ENCODE measurements at places on chromosomes 16 and 17.

DNA sequence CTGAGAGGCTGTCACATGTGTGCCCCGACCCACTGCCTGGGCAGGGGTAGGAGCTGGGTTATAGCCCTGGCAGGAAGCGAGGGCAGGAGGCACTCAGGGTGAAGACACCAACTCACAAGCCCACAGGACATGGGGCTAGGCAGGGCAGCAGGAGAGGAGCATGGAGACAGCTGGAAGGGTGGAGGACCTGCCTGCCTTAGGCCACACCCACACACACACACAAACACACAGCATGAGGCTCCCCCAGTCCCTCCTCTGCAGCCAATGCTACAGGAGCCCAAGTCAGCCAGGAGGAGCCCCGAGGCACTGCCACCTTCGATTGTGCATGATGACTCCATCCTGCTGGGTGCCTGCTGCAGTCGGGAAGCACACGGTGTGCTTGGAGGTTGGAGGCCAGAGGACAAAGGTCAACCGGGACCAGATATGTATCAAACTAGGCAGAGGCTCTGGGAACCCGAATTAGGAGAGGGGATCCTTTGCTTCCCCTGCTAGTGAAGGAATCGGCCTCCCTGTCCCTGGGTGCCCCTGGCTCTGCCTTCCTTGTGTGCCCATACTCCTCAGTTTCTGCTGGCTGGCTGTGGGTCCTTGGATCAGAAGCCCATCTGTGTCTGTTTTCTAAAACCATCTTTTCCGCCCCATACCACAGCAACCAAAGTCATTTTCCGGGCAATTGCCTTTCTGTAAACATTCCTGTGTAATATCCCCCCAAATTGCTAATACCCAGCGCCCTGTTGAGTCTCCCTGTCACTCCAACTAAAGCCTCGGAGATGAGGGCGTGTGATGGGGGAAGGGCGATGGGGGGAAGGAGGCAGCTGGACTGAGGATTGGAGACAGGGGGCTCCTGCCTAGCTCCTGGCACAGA is 20.5 kb downstream of the SRCIN1 start:
- DNase-seq, result no peak

- DNase-seq, result no peak
Measured at GRCh38 chr17:5694551-5694950, 110.2 kb upstream of the NLRP1 start.

DNA sequence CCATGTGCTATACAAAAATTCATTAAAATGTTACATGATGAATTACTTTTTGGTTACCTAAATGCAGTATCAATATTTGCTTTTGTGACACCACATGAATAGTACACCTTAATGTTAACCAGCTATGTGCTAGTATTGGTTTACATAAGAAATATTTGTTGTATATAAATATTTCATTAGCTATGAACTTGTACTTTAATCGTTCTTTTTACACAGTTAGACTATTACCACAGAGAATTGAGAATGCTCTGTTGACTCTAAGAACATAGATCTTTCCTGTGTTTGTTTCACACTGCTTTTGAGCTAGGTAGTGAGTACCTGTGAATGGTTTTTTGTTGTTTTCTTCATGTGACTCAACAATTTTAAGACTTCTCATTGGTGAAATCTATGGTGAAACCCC is 93.4 kb downstream of the KANSL1 start:
- no peak for DNase-seq

DNA sequence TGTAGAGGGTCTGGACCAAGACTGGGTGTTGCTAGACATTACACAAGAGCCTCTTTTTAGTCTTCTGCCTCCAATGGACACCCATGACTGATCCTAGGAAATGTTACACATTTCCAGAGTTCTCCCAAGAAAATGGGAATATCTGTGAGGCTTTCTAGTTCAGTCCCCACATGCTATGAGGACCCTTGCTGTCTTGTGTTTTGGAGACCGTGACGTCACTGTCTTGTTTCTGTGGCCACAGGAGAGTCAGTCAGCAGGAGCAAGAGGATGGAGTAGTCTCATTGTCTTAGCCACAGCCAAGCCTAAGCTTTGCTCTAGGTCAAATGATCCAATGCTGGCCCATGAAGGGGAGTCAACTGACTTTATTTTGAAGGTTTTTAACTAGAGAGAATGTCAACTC is 820.1 kb upstream of the RBFOX1 start:
- DNase-seq, result no peak

DNA sequence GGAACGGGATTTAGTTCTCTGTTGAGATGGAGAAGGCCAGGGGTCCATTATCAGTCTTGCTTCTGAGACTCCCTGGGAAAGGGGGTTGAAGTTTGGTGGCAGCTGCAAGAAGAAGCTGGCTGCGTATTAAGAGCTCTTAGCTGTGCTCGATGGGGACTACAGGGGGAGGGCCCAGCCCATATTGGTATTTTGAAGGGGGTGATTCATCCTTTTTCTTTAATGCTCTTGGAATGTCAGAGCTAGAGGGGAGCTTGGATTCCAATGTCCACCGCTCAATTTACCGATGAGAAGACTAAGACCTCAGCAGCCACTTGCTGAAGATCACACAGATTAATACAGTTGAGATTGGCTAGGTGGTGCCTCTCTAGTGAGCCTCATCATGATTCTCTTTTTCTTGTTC is 5.0 kb downstream of the NOG start:
- no peak for DNase-seq

- no peak for DNase-seq
Measured at GRCh38 chr16:47895146-47895545, 260.6 kb downstream of the ABCC12 start.

GRCh38 chr17:64492481-64493109 is 4.3 kb downstream of the POLG2 start:
- peak; percentile 79 for DNase-seq

DNA sequence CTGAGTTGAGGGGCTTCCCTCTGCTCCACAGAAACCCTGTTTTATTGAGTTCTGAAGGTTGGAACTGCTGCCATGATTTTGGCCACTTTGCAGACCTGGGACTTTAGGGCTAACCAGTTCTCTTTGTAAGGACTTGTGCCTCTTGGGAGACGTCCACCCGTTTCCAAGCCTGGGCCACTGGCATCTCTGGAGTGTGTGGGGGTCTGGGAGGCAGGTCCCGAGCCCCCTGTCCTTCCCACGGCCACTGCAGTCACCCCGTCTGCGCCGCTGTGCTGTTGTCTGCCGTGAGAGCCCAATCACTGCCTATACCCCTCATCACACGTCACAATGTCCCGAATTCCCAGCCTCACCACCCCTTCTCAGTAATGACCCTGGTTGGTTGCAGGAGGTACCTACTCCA is 26.0 kb downstream of the STH start:
- DNase-seq, result no peak

GRCh38 chr17:78355045-78355641 is 4.7 kb downstream of the SOCS3 start:
- DNase-seq, result peak; percentile 73

- no peak for DNase-seq
Measured at GRCh38 chr16:5479926-5480325, 382.3 kb upstream of the EEF2KMT start.

DNA sequence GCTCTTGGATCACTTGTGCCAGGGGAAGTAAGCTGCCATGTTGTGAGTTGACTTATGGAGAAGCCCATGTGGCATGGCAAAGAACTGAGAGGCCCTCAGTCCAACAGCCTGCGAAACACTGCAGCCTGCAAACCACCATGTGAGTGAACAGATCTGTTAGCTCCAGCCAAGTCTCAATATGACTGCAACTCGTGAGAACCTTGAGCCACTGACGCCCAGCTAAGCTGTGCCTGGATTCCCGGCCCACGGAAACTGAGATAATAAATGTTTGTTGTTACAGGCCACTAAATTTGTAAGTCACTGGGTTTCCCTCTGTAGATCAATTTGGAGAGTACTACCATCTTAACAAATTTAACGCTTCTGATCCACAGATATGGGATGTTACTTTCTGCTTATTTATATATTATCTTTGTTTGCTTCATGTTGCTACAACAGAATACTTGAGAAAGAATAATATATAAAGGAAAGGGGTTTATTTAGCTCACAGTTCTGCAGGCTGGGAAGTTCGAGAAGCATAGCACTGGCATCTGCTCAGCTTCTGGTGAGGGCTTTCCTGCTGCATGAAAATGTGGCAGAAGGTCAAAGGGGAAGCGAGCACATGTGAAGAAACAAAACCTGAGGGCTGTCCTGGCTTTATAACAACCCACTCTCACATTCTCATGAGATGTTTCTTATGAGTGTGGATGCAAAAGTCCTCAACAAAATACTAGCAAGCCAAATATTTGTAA is 29.4 kb upstream of the ATP2A3 start:
- no peak for DNase-seq

GRCh38 chr17:34720760-34721159 is 141.4 kb downstream of the TMEM132E start:
- no peak for DNase-seq

GRCh38 chr17:69869667-69870066 is 205.4 kb upstream of the KCNJ16 start:
- DNase-seq, result no peak

DNA sequence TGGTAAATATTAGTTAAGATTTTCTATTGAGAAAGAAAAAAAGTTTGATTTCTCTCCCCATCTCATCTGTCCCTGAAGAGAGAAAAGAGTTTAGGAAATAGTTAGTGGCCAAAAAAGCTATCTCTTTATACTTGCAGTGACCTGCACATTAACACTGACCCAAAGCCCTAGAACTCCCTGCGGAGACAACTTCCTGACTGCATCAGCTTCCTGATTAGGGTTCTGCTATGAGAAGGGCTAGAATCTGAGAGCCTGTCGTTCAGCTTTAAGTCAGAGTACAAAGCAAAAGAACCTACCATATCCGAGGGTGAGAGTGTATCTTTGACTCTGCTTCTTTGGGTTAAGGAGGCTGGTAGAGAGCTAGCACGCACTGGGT is 24.7 kb downstream of the LIMD2 start:
- no peak for DNase-seq

GRCh38 chr16:23355106-23355670 is 53.1 kb downstream of the SCNN1B start:
- no peak for DNase-seq

DNA sequence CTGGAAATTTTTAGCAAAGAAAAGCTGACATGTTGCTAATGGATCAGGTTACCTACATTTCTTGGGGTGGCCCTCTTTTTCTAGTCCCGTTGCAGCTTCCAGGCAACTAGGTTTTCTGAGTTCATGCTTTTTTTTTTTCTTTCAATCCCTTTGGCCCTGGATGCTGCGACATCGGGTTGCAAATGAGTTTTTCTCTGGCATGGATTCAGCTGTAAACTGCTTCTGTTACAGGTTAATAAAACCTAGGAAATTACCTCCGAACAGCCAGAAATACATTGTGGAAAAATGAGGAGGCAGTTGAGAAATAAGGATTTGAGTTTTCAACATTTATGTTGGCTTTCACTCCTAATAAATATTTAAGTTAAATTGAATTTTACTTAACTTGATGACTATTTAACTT is 149.8 kb upstream of the MAF start:
- DNase-seq, result no peak

DNA sequence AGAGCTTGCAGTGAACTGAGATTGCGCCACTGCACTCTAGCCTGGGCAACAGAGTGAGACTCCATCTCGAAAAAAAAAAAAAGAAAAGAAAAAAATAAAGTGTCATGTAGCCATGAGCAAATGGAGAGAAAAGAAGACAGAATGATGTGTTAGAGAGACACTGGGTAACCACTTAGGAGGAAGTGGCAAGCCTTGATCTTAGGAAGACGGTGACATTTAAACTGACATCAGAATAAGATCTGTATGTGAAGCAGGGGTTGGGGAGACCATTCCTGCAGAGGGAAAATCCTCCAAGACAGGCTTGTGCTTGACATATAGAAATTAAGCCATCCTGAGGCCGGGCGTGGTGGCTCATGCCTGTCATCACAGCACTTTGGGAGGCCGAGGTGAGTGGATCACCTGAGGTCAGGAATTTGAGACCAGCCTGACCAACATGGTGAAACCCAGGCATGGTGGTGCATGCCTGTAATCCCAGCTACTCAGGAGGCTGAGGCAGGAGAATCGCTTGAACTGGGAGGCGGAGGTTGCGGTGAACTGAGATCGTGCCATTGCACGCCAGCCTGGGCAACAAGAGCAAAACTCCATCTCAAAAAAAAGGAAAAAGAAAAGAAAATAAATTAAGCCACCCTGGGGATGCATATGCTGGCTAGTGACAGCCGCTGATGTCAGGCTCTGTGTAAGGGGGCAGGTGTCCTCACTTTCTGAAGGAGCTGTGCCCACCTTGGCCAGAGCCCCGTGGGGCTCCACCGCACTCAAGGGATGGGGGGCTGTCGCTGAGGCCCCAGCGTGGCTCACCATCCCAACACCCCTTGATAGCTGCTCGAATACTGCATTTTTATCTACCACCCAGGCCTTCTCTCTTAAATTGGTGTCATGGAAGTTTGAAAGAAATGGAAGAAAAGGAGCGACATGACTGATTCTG is 13.1 kb upstream of the CYB5B start:
- DNase-seq, result no peak

DNA sequence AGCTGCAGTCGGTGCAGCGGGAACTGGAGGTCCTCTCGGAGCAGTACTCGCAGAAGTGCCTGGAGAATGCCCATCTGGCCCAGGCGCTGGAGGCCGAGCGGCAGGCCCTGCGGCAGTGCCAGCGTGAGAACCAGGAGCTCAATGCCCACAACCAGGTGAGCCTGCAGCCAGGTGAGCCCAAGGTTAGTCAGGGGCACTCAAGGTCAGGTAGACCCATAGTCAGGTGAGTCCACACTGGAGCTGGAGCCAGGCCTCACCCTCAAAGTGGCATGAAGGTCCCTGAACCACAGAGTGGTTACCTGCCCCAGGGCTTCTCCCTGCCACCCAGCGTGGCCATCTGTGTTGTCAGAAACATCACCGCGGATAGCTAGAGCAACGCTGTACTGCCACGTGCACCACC is 32.2 kb downstream of the PLD6 start:
- DNase-seq, result no peak

GRCh38 chr17:40459636-40460603 is 16.7 kb downstream of the IGFBP4 start:
- DNase-seq, result no peak

DNA sequence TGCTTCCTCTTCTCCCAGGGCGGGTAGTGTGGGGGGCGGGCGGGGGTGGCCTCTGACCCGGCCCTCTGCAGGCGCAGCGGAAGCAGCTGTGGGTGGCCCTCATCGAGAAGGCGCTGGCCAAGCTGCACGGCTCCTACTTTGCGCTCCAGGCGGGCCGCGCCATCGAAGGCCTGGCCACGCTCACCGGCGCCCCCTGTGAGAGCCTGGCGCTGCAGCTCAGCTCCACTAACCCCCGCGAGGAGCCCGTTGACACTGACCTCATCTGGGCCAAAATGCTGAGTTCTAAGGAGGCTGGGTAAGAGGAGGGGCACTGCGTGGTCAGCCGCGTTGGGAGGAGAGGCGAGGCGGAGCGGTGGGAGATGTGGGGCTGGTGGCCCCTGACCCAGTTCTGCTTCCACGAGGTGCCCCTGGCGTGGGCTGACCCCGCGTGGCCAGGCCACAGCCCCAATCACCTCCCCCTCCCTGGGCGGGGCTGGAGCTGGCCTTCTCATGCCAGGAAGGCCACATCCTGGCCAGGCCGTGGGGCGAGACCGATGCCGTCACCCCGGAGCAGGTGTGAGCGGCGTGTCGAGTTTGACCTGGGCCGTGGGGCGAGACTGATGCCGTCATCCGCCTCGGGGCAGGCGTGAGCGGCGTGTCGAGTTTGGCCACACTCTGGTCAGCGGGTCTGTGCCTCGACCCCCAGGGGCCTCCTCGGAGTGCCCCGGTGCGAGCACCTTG is 10.5 kb upstream of the PRR35 start:
- no peak for DNase-seq

GRCh38 chr17:59769887-59770286 is 62.4 kb downstream of the VMP1 start:
- no peak for DNase-seq

- peak; percentile 49 for DNase-seq
Measured at GRCh38 chr16:79269211-79269863, 331.2 kb downstream of the MAF start.
